NCI-H1436 treated with DMSO at 0.1 percent for 48 hours (cell line): ENCODE measurements at places on chromosomes 1 and 21.

DNA sequence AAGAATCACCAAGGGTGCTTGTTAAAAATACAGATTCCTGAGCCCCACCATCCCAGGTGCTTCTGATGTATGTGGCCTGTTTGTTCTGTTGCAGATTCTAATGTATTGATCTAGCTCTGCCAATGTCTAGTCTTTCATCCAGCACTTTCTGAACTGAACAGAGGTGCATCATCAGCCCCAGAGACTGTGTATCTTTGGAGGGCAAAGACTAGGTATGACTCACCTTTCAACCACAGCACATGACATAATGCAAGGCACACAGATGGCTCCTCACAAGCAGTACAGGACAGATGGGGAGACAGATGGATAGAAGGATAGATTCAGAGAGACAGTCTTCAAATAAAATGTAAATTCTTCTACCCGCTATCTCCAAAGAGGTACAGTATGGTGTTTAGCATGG is 32.3 kb downstream of the CD58 start:
- DNase-seq = no peak

GRCh38 chr1:93552741-93553455 is 105.0 kb downstream of the FNBP1L start:
- DNase-seq = no peak

- no peak for DNase-seq
Measured at GRCh38 chr1:54010415-54011117, 7.4 kb downstream of the LDLRAD1 start.

- no peak for DNase-seq
Measured at GRCh38 chr1:46687093-46687659, 15.5 kb downstream of the TEX38 start.

DNA sequence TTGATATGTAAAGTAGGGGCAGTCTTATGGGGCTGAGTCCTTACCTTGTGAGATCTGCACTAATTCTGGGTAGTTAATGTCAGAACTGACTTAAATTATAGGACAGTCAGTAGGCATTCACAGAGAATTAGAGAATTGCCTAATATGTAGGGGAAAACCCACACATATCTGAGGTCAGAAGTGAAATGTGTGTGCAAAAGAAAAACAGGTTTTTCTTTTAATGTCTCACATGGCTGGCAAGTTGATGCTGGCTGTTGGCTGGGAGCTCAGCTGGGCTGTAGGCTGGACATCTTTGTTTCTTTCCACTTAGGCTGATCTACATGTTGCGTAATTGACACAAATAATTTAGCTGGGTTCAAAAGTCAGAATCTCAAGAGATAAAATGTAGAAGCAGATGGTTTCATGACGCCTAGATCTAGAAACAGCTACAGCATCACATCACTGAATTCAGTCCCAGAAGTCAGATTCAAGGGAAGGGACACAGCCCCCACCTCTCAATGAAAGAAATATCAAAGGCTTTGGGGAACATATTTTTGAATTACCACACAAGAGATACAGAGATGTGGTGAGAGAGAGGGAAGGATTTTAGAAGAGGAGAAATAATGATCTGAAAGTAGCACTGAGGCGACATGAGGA is 98.9 kb downstream of the TNFSF18 start:
- no peak for DNase-seq

DNA sequence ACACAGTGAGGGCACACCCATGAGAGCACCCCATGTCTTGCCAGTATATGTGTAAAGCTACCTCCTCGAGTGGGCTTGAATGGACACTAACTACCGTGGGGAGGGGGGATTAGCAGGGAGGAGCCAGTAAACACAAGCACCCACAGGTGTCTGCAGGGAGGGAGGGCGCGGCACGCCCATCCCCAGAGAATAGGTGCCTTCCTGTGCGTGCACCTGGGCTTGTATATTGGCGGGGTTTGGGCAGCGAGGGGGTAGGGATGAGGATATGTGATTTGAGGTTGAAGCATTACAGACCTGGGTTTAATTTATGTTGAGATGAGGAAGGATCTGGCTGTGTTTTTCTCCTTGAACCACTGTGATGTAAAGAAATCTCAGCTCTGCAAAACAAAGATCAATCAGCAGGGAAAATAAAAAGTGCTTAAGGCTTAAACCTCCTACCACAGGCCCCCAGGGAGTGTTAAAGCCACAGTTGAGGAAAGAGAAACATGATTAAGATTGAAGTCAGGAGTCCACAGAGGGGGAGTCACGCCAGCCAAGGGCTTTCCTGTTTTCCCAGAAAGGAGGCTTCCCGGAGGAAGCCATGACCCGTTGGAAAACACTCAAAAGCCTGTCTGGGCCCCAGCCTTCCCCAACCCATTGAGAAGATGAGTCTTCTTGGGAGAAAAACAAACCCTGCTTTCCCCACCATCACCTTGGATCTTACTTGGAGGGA is 80.0 kb downstream of the CAMK2N1 start:
- DNase-seq = peak; percentile 54

GRCh38 chr1:167166690-167167075 is 54.0 kb upstream of the POU2F1 start:
- no peak for DNase-seq

DNA sequence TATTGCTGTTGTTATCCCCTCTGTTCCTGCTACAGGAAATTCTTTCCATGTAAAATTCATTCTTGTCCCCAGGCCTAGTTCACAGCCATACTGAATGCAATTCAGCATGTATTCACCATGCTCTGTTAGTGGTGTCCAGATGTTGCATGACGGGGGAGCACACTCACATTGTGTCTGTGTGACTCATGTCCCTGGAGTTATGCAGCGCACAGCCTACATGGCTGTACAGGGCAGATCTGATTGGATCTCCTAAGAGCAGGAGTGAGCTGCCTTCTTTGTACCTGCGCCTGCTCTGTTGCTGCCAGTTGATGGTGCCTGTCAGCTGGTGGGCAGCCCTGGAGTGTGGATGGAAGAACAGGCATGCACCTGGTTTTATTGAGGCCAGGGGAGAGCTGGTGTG is 17.6 kb downstream of the HTR6 start:
- DNase-seq = no peak

DNA sequence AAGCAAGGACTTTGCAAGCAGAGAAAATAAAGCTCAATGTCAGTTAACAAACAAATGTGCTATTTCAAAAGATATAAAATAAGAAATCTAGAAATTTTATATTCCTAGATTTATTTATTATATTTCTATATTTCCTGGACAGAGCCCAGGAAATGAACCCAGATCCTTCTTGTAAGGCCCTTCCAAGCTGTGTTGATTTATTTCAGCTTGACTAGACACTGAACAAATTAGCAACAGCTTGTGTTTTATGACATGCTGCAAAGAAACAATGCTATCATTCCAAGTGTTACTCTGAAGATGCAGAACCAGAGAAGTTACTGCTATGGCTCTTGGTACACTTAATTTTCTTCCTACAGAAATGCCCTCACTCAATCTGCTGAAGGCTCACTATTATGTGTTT is 6.2 kb downstream of the TGFBR3 start:
- no peak for DNase-seq

DNA sequence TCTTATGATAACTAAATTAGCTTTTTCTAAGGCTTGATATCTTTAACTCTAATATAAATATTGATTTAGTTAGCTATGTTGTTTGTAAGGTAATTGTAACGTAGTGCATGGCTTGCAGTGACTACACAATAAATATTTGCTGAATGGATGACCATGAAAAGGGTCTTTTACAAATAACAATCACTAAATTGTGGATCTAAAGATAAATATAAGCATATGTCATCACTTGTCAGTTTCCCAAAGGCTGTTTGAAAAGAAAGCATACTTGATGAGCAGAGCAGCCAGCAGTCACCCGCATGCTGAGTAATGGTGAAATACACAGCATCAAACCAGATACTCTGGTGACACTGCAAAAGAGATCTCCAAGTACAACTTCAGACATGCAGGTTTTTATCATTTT is 92.5 kb upstream of the FMN2 start:
- no peak for DNase-seq

DNA sequence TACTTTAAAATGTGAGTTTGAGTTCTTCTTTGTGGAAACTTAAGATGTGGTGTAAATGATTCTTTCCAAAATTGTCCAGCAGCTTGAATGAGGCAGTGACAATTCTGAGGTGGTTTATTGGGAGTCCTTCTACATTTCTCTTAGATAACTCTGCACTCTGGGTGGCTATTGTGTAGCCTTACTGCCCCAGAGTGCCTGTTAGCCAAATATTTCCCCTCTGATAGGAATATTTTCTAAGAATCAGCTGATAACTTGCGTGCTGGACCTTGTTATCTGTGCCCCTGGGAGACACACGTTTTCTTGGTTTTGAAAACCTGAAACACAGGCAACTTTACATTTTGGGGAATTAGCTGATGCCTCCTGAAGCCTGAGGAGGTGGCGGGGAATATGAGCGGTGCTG is 91.6 kb downstream of the CD247 start:
- no peak for DNase-seq

GRCh38 chr1:173201969-173202368 is 5.2 kb downstream of the TNFSF4 start:
- DNase-seq = no peak

GRCh38 chr1:150765296-150765976 is at the start of gene CTSS:
TSS of gene CTSS (minus strand) at chr1:150765778. CDS start at chr1:150764763, 1,015 bp downstream.
- DNase-seq = no peak

GRCh38 chr1:154867064-154867825 is 2.8 kb downstream of the KCNN3 start:
- no peak for DNase-seq

DNA sequence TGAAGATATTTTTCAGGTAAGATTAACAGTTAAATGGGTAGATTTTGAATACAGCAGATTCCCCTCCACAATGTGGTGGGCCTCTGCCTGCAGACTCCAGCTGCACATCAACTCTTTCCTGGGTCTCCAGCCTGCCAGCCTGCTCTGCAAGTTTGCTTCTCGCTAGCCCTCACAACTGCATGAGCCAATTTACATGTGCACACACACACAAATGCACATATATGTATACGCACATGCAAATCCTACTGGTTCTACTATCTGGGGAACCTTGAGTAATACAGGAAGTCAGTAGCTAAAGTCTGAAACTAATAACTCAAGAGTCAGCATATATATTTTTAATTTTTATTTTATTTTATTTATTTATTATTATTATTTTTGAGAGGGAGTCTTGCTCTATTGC is 34.8 kb upstream of the QSOX1 start:
- no peak for DNase-seq

GRCh38 chr1:119321666-119322419 is 46.7 kb upstream of the HAO2 start:
- no peak for DNase-seq

DNA sequence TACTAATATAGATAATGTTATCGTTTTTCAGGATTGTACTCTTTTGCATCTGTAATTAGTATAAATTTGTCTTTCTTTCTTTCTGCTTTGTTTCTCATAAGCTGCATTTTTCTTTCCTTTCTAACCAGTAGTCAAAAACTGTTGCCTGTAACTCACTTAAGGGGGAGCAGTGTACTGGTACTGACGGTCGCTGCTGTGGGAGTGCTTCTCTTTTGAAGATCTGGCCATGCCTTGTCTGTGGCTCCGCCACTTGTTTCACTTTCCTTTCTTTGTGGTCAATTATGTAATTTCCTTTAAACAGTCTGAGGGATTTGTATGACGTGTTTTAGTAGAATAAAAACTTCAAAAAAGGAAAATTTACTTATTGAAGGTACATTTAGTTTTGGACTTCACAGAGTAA is 37.0 kb downstream of the MIA3 start:
- no peak for DNase-seq

DNA sequence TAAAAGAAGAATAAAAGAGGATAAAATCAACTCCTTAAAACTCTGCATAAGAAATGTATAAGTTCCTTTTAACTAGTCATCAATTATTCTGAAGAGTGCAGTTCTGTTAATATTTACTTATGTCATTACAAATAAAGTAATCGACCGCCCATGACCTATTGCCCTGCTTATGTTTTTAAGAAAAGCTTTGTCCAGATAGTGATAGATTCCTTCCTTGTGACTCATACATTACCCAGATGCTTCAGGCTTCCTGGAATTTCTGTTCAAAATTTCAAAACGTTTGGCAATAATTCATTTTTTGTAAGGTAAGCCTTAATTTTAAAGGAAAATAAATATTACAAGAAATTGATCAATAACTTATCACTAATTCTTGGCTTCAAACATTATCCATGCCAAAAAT is 918.2 kb upstream of the ADGRL2 start:
- no peak for DNase-seq

- DNase-seq = no peak
Measured at GRCh38 chr1:240192851-240193250, 101.2 kb downstream of the FMN2 start.

DNA sequence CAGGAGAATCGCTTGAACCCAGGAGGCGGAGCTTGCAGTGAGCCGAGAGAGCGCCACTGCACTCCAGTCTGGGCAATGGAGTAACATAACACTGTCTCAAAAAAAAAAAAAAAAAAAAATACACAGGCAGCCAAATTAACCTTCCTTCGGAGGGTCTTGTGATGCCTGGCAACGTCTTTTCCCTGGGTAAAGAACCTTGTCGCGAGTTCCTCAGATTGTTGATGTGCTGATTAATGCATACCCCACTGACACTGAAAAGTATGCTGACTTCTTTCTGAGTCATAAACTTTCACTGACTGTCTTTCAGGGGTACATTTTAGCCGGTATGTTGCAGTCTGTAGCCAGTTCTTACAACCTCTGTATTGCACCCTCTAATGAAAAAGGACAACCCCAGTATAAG is 95.1 kb upstream of the SOD1 start:
- no peak for DNase-seq
